ENCODE measurements at places on chromosomes 3 and 15.
A peak's percentile ranks its signal among the peaks of the same experiment; 100 is the strongest.

GRCh38 chr15:54273928-54274327, 295.7 kb downstream of the UNC13C start:
- DNase-seq, result no peak

GRCh38 chr15:71288348-71288955, 173.2 kb downstream of the THSD4 start:
- DNase-seq, result peak; percentile 26

DNA sequence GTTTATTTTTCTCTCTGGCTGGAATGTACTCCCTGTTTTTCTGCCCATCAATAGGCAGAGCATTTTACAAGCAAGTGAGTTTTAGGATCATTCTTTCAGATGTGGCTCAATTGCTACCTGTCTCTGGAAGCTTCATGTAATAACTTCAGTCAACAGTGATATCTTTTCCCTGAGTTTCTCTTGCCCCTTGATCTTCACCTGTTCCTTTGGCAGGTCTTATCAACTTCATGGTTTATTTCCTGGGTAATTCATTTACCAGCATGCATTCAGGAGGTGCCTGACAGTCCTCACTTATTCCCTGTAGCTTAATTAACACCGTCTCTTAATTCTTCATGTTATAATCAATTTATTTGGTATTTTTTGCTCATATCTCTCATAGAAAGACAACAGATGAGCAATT, 184.8 kb upstream of the CTDSPL start:
- DNase-seq, result no peak

DNA sequence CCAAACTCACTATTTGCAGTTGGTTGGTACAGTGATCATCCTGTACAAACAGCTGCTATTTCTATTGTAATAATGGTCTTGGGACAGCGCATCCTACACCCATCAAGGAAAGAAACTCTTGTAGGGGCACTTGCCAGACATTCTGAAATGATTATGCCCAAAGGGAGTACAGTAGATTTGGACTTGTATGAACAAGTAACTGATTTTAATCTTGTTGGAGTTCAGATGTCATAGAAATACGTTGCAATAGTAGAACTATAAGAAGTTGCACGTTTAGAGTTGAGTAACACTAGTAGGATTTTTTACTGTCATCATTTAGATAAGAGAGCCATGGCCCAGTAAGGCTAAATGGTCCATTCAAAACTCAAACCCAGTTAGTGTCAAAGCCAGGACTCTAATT, 192.8 kb downstream of the SATB1 start:
- DNase-seq, result no peak

GRCh38 chr3:194870394-194871110, 184.9 kb downstream of the FAM43A start:
- peak; percentile 25 for DNase-seq
